ENCODE measurements at places on chromosomes 6 and 20.

DNA sequence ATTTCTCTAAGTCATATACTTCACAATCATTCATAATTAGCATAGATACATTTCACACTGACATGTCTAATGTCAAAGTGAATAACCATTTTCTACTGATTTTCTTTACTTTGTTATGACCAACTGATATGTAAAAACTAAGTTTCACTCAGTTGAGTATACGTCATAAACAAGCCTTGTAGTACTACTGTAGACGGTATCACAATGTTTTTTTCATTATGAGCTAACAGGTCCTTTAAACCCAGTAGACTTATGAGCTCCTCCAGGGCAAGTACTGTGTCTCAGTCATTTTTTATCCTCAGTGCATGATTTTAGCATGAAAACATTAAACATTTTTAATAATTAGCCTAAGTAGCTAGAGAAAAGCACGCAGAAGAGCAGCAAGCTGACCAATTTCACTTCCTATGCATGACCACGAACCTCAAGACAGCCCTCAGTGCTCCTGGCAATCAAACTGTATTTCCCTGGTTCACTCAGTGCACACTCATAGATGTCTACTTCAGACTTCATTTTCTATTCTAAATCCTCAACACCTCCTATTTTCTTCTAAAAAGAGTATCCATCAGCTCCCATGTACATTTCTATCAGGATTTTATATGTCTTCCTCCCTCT, 32.0 kb upstream of the TFAP2D start:
- no peak for DNase-seq

- DNase-seq = no peak
Observed at GRCh38 chr20:43916073-43916880, 1.6 kb downstream of the TOX2 start.

- no peak for DNase-seq
Observed at GRCh38 chr6:169795196-169795595, 43.8 kb downstream of the ERMARD start.

- no peak for DNase-seq
Observed at GRCh38 chr20:50848846-50849673, 54.2 kb downstream of the BCAS4 start.

DNA sequence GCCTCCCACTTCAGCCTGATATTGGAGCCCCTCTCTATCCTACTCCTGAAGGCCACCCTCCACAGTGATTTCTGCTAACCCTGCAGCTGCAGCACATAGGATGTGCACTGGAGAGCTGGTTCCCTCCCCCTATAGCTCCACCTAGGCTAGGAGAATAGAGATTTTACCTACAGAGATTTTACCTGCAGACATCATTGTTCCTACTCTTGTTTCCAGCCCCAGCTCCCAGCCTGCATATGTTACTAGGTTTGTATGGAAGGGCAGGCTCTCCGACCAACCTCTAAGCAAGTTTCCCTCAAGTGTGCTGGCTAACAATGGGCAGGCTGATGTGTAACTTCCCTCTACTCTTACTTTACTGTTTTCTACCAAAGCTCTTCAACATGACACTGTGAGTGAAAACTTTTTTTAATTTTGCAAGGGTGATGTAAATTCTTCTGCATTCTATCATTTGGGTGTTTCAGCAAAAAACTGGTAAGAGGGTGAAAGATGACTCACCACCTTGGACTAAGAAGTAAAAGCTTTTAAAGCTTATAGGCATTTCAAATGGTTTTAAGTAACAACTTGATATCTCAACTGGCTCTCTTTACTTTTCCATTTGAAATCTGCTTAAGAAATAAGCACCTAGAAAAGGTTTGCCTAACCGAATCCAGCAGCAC, 106.8 kb downstream of the CDK19 start:
- DNase-seq = no peak

DNA sequence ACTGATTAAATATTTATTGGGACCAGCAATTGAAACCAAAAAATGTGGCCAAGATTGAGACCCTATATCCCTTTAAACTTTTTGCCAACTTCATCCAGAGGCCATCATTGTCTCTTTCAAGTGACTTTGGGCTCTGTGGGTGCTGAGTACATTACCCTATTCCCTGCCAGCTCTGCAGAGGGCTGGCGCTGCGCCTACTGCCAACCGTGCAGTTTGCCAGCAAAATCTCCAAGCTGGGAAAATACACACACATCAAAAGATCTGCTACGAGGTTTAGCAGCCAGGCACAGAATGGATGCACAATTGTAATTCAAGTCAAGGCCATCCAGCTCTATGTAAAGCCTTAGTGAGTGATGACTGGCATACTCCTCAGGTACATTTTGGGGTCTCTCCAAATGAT, 125.0 kb downstream of the CBLN4 start:
- DNase-seq = no peak

GRCh38 chr6:167956983-167957492, 40.4 kb upstream of the KIF25 start:
- DNase-seq = no peak

DNA sequence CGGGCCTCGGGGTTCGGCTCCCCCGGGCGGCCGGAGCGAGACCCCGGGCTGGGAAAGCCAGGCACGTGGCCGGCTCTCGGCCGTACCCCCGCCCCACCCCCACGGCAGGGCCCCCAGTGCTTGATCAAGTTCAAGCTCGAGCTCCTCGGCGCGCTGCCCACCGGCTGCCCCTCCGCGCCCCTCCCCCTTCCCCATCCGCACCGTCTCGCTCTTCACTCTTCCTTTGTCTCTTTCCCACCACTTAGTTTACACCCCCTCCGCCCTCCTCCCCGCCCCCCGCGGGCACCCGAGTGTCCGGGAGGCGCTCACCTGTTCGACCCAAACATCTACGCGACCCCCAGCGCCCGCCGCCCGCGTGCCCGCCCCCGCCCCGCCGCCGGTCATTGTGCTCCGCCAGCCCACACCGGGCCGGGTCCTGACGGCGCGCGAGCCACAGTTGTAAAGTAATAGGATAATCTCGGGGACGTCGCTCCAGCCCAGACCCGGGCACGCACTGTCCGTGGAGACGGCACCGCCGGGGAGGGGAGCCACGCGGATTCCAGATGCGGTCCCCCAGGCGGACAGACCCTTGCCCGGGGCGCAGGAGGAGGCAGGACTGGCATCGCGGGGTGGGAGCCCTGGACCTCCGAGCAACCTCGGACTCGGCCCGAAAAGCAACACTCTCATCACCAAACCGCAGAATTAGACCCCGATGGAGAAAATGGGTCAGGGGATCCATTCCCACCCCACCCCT, 100.7 kb downstream of the NOL4L start:
- no peak for DNase-seq

DNA sequence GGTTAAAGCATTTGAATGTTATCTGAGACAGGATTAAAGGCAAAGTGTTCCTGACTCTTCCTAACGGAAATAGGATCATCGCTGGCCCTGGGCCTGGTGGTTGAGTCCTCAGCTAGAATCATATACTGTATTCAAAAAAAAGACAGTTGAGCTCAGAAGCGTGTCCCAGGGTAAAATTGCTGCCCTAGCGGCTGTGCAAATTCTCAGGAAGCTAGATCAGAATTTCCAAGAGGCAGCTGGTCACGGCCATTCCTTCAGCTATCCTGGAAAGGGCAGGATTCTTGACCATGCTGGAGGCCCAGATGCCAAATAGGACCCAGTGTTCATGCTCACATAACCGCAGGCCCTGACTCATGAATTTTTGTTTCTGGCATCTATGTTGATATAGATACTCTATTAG, 67.4 kb downstream of the STMND1 start:
- no peak for DNase-seq

DNA sequence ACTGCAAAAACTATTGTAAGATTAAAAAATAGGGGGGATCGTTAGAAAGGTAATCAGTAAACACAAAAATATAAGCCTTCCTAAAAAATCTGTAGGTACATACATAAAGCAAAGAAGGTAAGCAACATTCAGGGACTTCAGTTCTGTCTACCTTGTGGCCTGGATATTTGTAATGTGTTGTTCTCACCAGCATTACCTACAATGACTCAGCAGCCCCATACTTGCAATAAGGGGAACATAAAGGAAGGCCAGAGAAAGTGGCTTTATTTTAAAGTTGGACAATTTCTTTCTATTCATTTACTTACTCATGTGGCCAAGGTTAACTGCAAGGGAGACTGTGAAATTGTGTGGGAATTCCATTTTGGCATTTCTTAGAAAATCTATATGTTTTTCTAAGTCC, 277.2 kb upstream of the PREP start:
- no peak for DNase-seq

DNA sequence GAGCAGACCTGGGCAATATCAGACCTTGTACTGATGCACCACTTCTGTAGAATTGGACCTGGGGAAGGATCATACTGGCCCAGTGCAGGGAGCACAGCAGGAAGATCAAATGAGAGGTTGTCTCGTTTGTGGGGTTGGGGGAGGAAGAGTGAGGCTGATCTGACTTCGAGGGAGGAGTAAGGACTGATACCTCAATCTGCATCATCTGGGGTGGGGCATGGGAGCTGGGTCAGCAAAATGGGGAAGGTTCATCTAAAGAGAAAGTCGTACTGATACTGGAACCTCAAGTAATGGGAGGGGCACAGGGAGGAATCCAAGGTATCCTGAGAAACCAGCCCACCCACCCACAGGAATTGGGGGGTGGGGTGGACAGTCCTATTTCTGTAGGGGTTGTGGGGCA, 3.7 kb downstream of the RNF39 start:
- no peak for DNase-seq
